ENCODE measurements at places on chromosomes 5 and 9.
A peak's percentile ranks its signal among the peaks of the same experiment; 100 is the strongest.

GRCh38 chr9:128371630-128372117 lies 500 bp downstream of the URM1 start:
- DNase-seq: no peak

GRCh38 chr9:89483592-89484474 lies 14.1 kb downstream of the SEMA4D start:
- DNase-seq: peak; percentile 59

DNA sequence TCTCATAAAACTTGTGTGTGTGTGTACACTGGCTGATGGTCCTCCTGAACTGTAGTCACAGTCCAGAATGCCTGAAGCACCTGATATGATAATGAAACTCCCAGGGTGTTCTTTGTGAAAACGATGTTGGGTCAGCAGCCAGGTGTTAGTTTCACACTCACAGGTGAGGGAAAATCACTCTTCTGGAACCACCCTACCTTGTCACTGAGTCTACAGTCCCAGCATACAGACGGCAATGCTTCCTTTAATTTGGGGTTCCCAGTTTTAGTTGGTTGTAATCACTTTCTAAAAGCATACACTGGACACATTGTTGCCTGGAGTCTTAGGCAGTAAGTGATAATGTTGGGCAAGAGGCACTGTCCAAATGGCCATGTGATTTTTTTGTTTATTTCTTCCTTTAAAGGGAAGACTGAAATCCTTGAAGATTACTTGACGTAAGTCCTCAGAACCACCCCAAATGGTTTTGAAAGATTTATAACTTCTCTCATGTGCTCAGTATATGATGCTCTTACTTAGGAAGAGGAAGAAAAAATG lies 18.2 kb upstream of the MGAT1 start:
- DNase-seq: no peak

DNA sequence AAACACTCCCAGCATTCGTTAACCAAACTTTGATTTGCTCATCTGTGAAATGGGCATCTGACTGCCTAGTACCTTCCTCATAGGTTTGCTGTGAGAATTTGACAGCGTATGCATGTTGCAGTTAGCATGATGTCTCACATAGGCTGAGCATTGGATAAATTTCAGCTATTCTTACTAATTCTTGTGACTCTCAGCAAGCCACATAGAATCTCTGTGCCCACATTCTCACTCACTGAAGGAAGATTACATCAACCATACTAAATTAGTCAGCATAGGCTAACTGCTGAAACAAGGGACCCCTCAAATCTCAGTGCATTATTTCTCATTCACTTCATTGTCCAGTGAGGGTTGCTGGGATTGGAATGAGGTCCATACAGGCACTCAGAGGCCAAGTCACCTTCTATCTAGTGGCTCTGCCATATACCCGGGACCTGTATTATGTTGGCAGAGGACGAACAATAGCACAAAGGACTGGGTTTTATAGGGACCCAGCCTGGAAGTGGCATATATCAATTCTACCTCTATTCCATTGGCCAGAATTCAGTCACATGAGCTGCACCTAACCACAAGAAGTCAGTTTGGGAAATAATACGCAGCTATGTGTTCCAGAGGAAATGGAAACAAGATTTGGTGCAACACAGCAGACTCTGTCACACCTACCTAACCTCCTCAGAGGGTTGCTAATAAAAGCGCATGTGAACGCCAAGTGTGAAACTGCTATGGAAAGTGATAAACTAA lies 4.2 kb upstream of the PTGER4 start:
- DNase-seq: no peak

DNA sequence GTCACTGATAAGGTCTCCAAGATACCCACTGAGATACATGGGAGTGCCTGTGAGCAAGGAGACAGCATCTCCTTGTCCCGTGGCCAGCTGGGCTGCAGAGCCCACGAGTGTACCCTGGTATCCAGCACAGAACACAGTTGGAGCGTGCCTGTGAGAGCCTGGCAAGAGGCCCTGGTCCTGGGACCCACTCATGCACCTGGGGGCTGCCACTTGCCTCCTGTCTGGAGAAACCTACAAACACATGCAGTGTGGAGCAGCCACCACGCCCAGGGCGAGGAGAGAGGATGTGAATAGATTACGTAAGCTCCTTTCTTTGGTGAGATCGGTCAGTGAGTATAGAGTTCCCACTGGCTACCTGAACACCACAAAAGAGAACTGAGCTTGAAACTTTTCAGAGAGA lies 88.3 kb downstream of the CTNND2 start:
- no peak for DNase-seq

DNA sequence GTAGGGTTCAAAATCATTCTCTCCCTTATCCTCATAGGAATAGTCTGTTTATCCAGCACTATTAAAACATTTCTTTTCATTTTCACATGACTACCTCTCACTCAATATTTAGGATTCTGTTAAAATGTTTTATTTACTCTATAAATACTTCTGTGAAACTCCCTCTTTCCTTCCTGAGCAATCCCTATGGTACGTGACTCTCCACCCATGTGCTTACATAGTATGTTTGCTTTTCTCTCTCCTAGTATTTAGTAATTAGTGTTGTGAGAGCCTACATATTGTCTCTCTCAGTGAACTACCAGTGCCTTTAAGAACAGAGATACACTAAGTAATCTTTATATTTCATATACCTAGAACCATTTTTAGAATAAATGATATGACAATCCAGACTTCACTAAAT lies 46.0 kb downstream of the PTPRD start:
- no peak for DNase-seq
